Activated B cell treated with CpG ODN at 0.5 μM for 24 hours (primary cell): ENCODE measurements at places on chromosomes 16 and 17. TPM values are rescaled to one million over a fixed set of nuclear protein-coding genes. Genes with fewer than 3 reads are reported as not detected.

The ZNF768 gene
- 29.2 and 30.7 TPM in 2 replicates for total RNA-seq

The KRT12 gene
- not detected in 2 replicates for total RNA-seq

The PMP22 gene
- total RNA-seq = not detected in 2 replicates

The WSB1 gene
- total RNA-seq = 115 and 125 TPM in 2 replicates

The FASN gene
- 104 and 121 TPM in 2 replicates for total RNA-seq

The PTGES3L gene
- total RNA-seq = 1.4 and 2.0 TPM in 2 replicates

The OTOP3 gene
- total RNA-seq = not detected in 2 replicates

The ACAP1 gene
- total RNA-seq = 298 and 328 TPM in 2 replicates

The MYH11 gene
- 0.17 and 0.58 TPM in 2 replicates for total RNA-seq

The SLC6A2 gene
- total RNA-seq = not detected in 2 replicates

The NPIPB13 gene
- 42.9 and 48.1 TPM in 2 replicates for total RNA-seq

The SLC35G6 gene
- not detected in 2 replicates for total RNA-seq

The KRTAP4-1 gene
- total RNA-seq = not detected in 2 replicates

The SLC26A11 gene
- 7.5 and 8.4 TPM in 2 replicates for total RNA-seq

The KRT31 gene
- not detected in 2 replicates for total RNA-seq

The SEZ6 gene
- total RNA-seq = not detected in 2 replicates

The SMIM22 gene
- total RNA-seq = not detected in 2 replicates

The CES3 gene
- total RNA-seq = 0.29 and 0.61 TPM in 2 replicates

The ZNF213 gene
- total RNA-seq = 5.6 and 5.7 TPM in 2 replicates

The SHISA6 gene
- total RNA-seq = not detected in 2 replicates

The PNMT gene
- not detected in 2 replicates for total RNA-seq

The AMDHD2 gene
- total RNA-seq = 65.5 and 90.8 TPM in 2 replicates

The BHLHA9 gene
- total RNA-seq = not detected in 2 replicates

The GPR139 gene
- not detected in 2 replicates for total RNA-seq

The OSGIN1 gene
- total RNA-seq = 1.6 TPM in 2 replicates

The KCNJ16 gene
- not detected in 2 replicates for total RNA-seq

The LGALS9 gene
- 76.8 and 79.9 TPM in 2 replicates for total RNA-seq

The KCNH6 gene
- total RNA-seq = not detected in 2 replicates

The XAF1 gene
- total RNA-seq = 50.4 and 62.5 TPM in 2 replicates

The RPRML gene
- not detected in 2 replicates for total RNA-seq

The SYNGR3 gene
- 10.0 and 11.3 TPM in 2 replicates for total RNA-seq

The SLC22A31 gene
- not detected in 2 replicates for total RNA-seq

The CD300A gene
- 0.34 and 0.71 TPM in 2 replicates for total RNA-seq

The ATF7IP2 gene
- 48.6 and 55.9 TPM in 2 replicates for total RNA-seq

The TNFRSF13B gene
- total RNA-seq = 316 and 342 TPM in 2 replicates

The BRIP1 gene
- total RNA-seq = 2.0 and 2.5 TPM in 2 replicates

The BAHCC1 gene
- 0.13 and 0.42 TPM in 2 replicates for total RNA-seq

The SPEM2 gene
- total RNA-seq = not detected in 2 replicates

The MSLN gene
- total RNA-seq = not detected in 2 replicates

The CBLN1 gene
- total RNA-seq = not detected in 2 replicates

The KIF2B gene
- total RNA-seq = not detected in 2 replicates

The STX1B gene
- total RNA-seq = 1.2 and 1.6 TPM in 2 replicates

The IL32 gene
- total RNA-seq = 3.0 and 3.4 TPM in 2 replicates

The RAB11FIP4 gene
- 37.9 and 43.2 TPM in 2 replicates for total RNA-seq

The TGFB1I1 gene
- 1.4 and 2.6 TPM in 2 replicates for total RNA-seq

The CSH2 gene
- not detected in 2 replicates for total RNA-seq

The PABPN1L gene
- total RNA-seq = 0.44 and 0.67 TPM in 2 replicates

The MPV17L gene
- 0.17 and 0.55 TPM in 2 replicates for total RNA-seq
